Endothelial cell of coronary artery (primary cell): ENCODE measurements at places on chromosomes 12 and 14. TPM values are rescaled to one million over a fixed set of nuclear protein-coding genes. Genes with fewer than 3 reads are reported as not detected.

Gene TRMT5
- total RNA-seq: 8.8 and 12.0 TPM in 2 replicates

Gene MSI1
- not detected in 2 replicates for total RNA-seq

Gene CIDEB
- total RNA-seq: 1.4 and 2.8 TPM in 2 replicates

Gene ESR2
- 0.18 and 0.47 TPM in 2 replicates for total RNA-seq

Gene CLEC14A
- 235 and 286 TPM in 2 replicates for total RNA-seq

Gene SYT1
- 1.7 TPM in 2 replicates for total RNA-seq
